ENCODE measurements at places on chromosomes 5 and 9.

- DNase-seq = no peak
These were observed 334.7 kb upstream of the PIK3R1 start for GRCh38 chr5:67880876-67881275.

DNA sequence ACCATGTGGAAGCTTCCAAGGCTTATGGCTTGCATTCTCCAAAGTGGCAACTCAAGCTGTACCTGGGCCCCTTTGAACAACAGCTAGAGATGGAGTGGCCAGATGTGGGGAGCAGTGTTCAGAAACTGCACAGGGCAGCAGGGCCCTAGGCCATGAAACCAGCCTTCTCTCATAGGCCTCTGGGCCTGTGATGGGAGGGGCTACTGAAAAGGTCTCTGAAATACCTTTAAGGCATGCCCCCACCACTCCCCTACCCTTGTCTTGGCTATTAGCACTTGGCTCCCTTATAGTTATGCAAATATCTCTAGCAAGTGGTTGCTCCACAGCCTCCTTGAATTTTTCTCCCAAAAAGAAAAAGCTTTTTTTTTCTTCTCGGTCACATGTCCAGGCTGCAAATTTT, 1014.6 kb downstream of the DTWD2 start:
- no peak for DNase-seq

DNA sequence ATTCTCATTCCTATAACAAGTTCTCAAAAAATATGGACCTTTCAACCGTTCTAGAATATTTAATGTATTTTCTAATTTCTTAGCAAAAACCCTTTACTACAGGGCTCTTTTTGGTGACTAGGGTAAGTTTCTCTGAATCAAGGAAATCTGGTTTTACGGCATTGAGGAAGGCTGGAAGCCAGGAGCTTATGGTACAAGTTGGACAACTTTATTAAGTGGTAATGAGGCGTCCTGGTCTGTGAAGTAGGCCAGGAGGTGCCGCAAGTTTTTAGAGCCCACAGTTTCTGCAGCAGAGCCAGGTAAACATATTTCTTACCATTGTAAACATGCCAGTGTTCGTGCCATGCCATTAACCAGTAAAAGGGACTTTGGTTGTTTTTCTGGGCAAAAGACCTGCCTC, 14.6 kb upstream of the C1QTNF3 start:
- DNase-seq = no peak

GRCh38 chr5:73152411-73153388, 20.3 kb upstream of the TMEM174 start:
- DNase-seq = no peak

DNA sequence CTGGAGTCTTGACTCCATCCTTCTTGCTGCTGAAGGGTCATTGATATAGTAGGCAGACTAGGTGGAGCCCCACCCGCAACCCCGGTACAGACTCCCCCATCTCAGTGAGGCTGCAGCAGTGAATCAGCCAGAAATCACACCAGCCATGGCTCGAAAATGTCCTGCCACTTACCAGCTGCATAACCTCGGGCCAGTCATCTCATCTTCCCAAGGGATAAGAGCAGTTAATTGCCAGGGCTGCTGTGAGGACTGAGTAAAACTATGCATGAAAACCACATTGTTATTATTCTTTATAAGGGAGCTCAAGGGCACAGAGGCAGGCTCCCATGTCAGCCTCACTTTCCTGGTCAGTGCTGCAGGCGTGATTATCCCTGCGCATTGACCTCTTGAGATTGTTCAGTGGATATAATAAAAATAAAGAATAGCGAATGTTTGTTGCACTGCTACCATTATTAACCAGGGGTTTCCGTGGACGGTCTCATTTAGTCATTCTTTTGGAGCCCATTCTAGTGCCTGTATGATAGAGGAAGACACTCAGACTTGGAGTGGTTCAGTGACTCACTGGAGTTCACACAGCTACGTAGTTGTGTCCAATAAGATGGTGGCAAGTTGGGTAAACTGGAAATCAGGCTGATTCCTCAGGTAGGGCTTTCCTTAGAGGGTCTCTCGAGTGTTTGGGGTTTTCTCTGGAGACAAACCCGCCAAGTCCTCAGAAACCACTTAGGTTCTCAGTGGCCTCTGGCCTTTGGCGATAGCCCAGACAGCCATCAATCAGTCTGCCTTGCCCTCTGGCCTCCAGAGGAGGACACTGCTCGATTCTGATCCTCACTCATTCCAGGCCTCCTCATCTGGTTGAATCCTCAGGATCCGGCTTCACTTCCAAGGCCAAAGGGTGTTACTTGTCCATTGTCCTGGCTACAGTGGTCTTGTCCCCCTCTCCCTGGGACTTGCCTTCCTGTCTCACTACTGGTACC, 39.9 kb downstream of the COL15A1 start:
- DNase-seq = no peak

DNA sequence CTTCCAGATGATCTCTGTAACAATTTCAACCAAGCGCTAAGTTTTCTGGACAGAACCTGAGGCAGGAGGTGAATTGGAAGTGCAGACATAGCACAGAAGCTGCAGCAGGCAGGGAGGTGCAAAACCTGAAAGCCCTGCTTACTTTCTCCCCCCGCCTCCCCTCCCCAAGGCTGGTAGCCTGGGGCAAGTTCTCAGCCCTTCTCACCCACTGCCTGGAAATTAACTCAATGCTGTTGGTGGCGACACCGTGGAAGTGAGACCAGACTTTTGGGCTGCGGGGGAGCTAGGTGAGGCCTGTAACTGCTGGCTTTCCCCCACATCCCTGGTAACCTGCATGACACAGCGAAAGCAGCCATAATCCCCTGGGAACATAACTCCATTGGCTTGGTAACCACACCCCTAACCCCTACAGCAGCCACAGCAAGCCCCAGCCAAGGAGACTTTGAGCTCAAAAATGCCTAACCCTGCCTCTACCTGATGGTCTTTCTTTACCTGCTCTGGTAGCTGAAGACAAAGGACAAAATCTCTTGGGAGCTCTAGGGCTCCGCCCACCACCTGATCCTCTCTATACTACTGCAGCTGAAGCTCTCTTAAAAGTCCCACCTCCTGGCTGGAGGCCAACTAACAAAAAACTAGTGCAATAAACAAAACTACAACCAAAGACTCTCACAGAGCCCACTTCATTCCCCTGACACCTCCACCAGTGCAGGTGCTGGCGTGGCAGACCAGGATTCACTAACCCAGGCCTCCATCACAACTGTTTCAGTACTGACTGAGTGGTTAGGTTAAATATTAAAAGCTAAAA, 11.9 kb upstream of the OR13C8 start:
- no peak for DNase-seq

DNA sequence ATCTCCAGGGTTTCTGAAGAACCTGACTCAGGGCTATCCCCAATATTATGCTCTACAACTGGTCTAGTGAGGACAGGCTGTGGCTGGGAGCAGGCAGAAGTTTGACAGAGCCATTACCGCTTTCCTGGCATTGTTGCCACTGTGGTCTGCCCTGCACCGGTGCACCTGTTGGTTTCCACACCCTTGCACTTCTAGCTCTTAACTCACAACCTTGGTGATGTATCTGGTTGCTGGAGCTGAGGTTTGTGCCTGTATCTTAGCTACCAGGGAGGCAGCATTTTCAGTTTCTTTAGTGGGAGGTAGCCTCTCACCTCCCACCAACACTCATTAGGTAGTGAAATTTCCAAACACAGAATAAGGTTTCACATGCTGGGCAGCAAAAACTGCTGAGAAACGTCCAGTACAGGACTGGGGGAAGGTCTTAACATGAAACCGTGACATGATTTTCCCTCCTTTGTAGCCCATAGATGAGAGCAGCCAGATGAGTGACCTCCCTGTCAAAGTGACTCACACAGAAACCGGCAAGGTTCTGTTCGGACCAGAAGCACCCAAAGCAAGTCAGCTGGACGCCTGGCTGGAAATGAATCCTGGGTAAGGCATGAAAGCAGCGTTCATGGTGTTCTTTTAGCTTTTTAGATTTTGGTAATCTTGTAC, 57.7 kb downstream of the SMARCA2 start:
- no peak for DNase-seq
